SIG-M5 (cell line): ENCODE measurements at places on chromosomes 7 and 10.

GRCh38 chr7:2893411-2893861 is 49.3 kb upstream of the GNA12 start:
- DNase-seq = no peak

DNA sequence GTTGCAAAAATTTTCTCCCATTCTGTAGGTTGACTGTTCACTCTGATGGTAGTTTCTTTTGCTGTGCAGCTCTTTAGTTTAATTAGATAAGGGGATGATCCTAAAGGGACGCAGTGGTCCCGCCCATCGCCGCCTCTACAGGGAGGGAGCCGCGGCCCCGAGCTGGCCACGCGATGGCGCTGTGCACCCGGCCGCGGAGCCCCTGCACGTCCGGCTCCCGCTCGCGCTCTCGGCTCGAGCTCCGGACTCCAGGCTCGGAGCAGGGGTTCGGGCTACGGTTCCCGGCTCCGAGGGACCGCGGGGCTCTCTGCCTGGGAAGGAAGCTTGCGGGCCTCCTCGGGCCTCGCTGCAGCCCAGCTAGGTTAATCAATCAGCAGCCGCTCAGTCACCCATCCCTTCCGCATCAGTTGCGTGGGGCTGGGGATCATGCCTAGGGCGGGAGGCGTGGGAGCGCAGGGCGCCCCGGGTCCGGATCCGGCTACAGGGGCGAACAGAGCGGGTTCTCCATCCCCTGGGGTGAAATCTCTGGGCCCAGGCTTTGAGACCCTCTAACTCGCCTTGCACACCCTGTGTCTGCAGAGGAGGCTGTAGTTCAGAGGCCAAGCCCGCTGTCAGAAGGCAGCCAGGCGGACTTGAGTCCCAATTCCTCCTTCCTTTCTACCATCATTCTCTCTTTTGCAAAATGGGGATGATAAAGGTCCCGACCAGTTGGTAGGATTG is 97.9 kb downstream of the WDR11 start:
- no peak for DNase-seq

DNA sequence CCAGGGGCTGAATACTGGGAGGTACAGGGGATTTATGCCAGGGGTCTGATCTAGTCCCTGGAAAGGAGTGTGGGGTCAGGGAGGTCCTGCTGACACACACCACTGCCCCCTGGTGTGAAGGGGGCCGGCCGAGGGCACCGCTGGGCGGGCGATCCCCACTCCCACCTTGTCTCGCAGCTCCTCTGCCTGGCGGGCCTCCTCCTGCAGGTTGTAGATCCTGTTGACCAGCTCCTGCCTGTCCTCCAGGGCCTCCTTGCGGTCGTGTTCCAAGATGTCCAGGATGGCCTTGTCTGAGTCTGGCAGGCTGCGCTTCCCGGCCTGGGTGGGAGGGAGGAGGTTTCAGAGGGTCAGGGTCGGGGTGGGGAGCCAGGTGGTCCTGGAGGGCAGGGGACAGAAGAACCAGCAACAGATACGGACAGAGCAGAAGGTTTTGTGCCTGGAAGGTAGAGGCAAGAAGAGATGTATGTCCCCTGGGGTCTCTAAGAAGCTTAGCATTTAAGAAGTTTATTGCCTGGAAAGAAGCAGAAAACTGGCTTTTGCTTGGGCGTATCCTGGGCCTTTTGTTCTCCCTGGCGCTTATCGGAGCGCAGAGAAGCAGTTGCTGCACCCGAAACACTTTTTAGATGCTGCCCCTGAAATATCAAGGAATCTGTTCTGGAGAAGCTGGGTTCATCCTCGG is 94.5 kb upstream of the GNA12 start:
- DNase-seq = no peak

- DNase-seq = no peak
These were observed 44.4 kb downstream of the IFIT5 start for GRCh38 chr10:89458784-89459183.

DNA sequence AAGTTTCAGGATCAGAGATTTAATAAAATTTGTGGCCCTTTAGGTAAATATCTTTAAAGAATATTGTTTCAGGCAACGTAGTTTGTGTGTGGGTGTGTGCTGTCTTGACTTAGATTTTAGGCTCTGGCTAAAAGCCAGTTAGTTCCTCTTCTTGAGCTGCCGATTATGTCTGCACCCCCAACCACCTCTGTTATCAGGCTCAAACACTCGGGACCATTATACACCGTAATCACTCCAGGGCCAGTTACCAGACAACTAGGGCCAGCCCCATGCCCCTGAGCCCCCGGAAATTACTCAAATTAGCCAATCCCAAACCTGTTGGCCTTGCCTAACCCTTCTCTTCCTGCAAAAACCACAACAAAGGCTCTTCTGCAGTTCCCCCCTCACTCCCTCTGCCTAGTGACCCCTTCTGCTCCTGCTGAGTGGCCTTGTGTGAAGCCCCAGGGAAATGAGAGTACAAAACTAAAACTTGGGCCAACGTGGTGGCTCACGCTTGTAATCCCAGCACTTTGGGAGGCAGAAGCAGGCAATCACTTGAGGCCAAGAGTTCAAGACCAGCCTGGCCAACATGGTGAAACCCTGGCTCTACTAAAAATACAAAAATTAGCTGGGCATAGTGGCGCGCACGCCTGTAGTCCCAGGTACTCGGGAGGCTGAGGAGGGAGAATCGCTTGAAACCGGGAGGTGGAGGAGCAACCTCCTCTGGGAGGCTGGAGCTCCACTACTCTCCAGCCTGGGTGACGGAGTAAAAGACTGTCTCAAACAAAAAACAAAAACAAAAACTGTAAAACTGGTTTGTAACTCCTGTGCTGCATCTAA is 9.2 kb upstream of the HNRNPF start:
- DNase-seq = peak; percentile 84

DNA sequence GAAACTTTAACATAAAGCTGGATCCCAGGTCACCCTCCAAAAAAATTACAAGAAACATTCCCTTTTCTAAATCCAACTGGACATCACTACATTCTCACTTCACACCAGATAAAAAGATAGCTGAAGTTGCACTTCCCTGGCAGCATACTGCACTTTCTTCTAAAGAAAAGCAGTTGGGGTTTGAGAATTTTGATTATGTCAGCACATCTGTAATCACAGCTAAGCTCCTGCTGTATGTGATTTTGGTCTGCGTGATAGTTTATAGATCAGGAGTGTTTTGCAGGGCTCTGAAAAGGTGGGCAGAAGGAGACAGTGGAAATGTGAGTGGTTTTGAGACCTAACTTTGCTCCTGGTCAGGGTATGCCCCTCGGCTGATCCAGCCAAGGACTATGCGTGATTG is 199.1 kb upstream of the AKR1E2 start:
- no peak for DNase-seq

DNA sequence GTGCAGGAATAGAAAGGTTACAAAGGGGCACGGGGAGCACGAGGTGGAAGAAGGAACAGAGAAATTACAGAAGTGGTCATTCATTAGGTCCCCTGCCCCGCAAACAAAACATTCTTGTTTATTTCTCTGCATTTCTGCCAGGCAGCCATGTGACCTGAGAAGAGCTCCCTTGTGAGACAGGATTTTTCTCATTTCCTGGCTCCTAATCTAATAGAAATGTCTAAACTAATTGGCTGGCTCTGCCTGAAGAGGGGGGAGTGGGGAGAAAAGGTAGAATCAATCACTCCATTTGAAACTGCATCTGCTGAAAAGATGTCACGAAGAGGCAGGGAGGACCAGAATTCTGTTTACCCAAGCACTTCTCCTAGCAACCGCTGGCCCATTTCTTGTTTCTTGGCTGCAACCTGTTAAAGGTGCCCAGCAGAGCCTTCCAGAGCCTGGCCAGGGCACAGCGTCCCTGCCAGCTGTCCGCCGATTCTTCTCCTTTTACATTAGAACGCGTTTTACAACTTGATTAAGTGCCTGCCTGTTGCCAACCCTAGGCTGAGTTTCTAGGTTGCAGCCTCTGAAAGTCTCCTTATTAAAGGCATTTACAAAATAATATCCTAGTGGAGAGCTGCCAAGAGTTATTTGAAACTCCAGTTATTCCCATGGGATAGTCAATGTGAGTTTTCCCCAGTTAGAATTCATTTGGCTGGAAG is 1227.6 kb downstream of the TYW1 start:
- DNase-seq = no peak

DNA sequence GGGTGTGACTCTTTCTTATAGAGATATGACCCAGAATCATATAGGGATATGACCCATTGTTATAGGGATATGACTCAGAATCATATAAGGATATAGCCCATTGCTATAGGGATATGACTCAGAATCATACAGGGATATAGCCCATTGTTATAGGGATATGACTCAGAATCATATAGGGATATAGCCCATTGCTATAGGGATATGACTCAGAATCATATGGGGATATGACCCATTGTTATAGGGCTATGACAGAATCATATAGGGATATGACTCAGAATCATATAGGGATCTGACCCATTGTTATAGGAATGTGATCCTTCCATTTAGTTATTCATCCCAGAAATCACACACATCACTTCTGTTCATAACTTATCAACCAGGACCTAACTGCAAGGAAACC is 312.2 kb upstream of the ADARB2 start:
- DNase-seq = no peak

- no peak for DNase-seq
These were observed 4.3 kb upstream of the CHCHD2 start for GRCh38 chr7:56110611-56111010.

GRCh38 chr10:48634198-48634983 is 29.5 kb upstream of the ARHGAP22 start:
- DNase-seq = no peak

- peak; percentile 30 for DNase-seq
These were observed 69.8 kb upstream of the STEAP1B start for GRCh38 chr7:22569586-22570321.
